T1000 (cell line): ENCODE measurements at places on chromosomes 13 and 19.

DNA sequence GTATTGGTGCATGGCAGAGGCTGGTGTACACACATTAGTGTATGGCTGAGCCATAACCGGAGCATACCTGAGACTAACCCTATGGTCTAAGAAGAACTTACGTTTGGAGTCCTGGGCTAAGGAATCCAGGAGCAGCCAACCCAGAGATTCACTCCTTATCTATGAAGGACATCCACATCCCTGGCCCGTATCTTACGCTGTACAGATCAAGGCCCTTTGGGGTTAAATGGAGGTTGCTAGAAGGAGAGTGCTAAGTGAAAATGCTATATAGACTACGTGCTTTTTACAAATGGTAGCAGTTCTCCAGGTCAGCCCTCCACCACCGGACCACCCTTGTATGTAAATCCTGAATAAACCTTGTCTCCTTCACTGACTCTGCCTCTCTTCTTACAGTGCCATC is 1.9 kb upstream of the SUGT1 start:
- DNase-seq, result no peak

GRCh38 chr19:30450100-30450499 is 77.9 kb downstream of the ZNF536 start:
- DNase-seq, result no peak

DNA sequence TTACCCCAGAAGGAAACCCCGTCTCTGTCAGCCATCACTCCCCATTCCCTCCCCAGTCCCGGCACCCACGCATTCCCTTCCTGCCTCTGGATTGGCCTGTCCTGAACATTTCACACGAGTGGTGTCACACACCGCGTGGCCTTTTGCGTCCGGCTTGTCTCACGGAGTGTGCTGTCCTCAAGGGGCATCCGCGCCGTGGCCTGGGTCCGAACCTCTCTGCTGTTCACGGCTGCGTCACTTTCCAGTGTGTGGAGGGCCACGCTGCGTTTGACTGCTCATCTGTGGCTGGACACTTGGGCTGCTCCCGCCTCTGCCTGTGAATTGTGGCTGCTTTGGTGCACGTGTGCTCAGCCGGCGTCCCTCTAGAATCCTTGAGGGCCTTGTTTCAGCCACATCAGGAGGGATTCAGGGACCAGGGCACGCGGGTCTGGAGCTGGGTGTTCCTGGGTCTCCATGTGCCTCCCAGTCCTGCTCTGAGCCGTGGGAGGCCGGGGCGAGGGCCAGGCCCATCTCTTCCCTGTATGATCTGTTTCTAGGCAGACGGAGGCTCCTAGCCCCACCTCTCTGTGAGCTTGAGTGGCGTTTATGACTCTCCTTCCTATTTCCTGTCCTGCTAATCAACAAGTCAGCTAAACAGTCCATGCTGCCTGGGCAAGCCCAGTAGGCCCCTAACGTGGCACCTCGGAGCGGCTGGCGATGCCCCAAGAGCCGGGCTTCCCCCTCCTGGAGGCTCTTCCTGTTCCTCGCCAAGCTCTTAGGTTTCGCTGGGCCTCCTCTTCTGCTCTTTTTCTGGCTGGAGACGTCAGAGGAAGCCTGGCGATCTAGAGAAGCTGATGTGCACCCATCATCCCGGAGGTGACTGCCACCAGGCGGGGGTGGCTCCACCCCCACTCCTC is 8.1 kb downstream of the STK11 start:
- DNase-seq, result peak; percentile 45

DNA sequence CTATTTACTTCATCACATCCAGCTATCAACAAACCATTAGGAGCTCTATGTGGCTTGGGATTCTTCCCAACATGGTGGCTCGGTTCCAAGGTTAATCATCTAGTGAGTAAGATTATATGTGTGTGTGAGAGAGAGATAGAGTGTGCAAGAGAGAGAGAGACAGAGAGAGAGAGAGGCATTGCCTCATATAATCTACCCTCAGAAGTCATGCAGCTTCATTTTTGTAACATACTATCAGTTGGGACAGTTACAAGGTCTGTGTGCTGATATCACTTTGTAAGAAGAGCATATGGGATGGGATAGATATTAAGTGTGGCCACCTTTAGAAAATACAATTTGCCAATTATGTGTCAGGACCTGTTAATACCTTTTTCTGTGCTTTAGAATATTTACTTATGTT is 104.1 kb downstream of the NDFIP2 start:
- DNase-seq, result no peak

GRCh38 chr13:32947411-32948276 is 68.6 kb upstream of the KL start:
- no peak for DNase-seq

DNA sequence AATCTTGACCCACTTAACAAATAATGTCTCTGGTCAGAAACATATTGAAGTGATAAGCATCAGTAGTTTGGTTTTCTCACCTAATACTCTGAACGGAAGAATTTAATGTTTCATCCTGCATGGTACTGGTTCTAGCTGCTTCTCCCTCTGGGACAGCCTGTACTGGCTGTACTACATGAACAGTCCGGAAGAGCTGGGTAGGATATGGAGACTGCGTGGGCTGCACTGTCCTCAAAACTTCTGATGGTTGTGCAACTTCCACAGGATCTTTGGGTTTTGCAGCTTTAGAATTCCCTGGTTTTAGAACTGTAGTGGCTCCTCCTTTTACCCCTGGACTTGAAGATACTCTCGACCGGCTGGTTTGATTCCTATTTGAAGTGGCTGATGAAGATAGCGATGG is 78.3 kb downstream of the ELF1 start:
- DNase-seq, result no peak

DNA sequence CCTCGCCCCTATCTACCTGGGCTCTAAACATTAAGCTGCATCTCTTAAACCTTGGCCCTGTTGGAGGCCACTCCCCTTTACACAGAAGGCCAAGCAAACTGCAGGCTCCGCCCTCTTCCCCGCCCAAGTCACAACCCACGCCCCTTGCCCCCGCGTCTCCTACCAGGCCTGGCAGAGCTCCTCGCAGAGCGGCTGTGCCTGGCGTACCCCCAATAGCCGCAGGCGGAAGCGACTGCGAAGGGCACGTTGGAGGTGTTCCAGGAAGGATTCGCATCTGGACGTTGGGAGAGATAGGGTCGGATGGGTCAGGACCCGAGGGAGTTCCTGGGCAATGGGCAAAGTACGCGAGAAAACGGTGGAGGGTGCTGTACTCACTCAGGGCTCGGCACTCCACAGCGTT is 5.9 kb downstream of the RTBDN start:
- no peak for DNase-seq

GRCh38 chr13:24212674-24213073 is 52.2 kb downstream of the SPATA13 start:
- DNase-seq, result no peak

DNA sequence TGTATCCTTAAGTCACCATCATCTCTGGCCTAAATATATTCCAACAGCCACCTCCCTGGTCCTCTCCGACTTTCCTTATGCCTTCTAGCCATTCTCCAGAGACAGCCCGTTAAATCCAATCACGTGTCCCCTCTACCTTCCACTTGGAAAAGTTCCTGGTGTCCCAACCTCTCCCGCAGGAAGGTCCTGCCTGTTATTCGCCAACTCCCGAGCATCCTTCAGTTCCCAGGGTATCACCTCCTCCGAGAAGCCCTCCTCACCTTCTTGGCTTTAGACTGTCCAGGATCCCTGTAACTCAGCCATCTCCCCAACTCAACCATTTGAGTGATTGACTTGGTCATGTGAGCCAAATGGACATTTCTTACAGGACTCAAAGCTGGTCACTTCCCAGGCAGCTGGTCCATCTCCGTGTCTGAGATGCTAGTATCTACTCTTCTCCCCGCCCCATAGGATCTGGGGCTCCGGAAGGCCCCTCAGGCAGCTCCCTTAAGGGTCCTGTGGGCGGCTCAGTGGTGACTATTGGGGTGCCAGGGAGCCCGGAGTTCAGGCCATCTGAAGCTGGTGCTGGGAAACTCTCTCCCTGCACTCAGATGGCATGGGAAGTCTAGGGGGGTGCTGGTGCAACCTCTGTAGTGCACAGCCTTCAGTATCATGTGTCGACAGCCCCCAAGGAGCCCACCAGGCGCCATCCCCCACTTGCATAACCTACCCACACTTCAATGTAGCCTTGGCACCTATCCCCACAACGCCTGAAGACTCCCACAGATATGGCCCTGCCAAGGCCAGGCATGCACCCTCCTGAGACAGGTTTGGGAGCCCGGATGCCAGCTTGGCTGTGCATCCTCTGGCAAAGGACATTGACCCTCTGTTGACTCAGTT is 27.9 kb upstream of the NANOS3 start:
- DNase-seq, result no peak

DNA sequence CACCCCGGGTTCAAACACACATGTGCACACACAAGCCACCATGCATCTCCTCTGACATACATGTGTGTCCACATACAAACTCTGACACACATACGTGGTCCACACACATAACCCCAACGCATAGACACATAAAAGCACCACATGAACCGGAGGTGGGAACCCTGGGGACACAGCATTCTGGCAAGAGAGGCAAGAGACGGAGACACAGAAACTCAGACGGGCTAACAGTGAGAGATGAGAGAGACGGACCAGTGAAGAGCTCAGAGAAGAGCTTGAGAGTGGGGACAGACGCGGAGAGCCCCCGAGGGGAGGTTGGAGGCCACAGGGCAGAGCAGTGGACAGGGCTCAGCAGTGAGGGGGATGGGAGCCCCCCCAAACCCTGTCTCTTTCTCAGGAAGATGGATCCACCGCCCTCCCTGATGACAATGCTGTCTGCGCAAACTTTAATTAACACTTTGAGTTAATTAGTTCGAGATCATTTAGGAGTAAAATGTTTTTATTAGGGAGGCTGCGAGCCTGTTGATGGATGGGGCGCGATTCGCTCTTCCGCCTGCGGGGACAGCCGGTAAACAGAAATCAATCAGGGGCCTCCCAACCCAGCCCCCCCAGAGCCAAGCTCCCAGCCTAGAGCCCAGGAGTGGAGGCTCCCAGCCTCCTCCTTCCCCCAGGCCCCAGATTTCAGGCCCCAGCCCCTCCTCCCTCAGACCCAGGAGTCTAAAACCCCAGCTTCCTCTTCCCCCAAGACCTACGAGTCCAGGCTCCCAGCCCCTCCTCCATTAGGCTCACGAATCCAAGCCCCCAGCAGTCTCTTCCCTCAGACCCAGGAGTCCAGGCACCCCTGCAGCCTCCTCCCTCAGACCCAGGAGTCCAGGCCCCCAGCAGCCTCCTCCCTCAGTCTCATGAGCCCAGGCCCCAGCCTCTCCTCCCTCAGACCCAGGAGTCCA is 9.5 kb upstream of the ERFL start:
- no peak for DNase-seq

DNA sequence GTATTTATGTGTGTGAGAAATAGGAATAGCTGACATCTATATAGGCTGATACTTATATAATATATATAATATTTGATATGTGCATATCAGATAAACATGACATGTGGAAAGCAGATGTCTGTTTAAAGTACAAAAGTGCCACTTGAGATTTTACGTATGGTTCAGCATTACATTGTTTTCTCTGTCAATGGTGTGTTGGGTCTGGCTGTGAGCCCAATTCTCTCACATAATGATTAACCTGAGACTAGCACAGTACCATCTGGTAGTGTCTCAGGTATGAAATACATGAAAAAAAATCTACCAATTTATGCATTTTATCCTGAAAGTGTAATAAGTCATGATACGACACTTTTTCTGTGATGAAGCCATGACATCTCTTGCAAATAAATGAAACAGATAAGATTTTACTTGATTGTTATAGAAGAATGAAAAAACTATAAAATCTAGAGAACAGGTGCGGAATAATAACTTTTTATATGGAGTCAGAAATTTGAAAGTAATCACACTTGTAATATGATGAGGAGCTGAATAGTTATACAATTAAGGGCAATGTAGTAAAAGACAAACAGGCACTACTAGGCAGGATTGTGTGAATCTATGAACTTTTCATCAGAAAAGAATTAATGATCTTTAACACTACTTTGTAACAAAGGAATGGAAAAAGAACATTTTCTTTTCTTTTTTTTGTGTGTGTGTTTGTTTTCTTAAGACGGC is 1405.0 kb downstream of the OLFM4 start:
- DNase-seq, result no peak

GRCh38 chr13:42981317-42981716 is 10.7 kb downstream of the EPSTI1 start:
- DNase-seq, result no peak

DNA sequence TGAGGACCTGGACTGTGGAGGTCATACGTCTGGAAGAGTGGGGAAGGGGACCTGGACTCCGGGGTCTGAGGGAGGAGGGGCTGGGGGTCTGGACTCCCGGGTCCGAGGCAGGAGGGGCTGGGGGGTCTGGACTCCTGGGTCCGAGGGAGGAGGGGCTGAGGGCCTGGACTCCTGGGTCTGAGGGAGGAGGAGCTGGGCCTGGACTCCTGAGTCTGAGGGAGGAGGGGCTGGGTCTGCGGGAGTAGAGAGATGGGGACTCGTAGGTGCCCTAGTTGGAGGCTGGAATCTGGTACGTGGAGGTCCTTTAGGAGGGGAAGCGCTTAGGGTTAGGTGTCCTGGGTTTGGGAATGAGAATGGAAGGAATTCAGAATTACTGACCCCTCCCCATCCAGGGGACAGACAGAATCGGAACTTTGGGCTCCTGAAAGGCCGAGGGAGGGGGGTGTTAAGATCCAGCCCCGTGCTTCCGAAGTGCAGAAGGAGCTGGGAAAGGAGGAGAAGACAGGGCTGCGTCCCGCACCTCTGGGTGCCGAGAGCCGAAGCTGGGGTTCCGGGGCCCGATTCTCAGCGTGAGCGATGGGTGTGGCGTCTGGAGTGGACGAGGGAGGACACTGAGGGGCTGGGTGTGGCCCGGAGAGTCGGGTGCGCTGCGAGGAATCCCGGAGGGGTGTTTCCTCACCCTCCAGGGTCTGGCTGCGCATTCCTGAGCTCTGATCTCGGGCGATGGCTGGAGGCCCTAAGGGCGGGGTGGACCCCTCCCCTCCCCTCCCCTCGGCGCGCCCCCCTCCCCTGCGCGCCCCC is 608 bp downstream of the MYADM start:
- DNase-seq, result no peak

DNA sequence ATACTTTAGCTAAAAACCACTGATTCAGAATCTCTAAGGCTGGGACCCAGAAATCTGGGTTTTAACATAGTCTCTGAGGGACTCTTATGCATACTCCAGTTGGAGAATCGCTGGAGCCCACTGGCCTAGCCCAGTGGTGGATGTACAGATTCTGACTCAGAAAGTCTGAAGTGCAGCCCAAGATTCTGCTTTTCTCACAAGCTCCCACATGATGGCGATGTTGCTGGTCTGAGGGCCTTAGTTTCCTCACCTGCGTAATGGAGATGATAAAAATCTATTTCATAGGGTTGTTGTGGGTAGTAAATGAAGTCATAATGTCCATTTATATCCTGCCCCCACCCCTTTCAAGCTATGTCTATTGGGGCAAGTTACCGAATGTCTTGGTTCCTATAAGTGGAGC is 7.7 kb upstream of the CDADC1 start:
- DNase-seq, result no peak

GRCh38 chr13:77377016-77377415 is 50.1 kb upstream of the MYCBP2 start:
- DNase-seq, result no peak

DNA sequence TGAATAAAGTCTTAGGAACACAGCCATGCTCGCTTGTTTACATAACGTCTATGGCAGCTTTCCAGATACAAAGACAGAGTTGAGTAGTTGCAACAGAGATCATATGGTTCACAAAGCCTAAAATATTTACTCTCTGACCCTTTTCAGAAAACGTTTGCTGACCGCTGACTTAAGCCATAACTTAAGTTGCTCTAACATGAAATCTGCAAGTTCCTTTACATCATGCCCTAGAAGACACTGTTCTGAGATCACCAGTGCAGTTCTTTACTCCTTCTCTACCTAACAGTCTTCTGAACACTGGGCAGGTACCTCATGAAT is 166.4 kb downstream of the DCLK1 start:
- DNase-seq, result no peak

- DNase-seq, result no peak
These were observed 51.8 kb downstream of the TSSK6 start for GRCh38 chr19:19463348-19464117.
